ENCODE measurements at places on chromosomes 6 and 20.
A peak's percentile ranks its signal among the peaks of the same experiment; 100 is the strongest.

- DNase-seq, result no peak
Observed at GRCh38 chr20:63652192-63652980, 838 bp downstream of the STMN3 start.

- no peak for DNase-seq
Observed at GRCh38 chr6:88339761-88340160, 173.6 kb upstream of the CNR1 start.

- peak; percentile 72 for DNase-seq
Observed at GRCh38 chr20:46568570-46569129, 18.2 kb upstream of the OCSTAMP start.

DNA sequence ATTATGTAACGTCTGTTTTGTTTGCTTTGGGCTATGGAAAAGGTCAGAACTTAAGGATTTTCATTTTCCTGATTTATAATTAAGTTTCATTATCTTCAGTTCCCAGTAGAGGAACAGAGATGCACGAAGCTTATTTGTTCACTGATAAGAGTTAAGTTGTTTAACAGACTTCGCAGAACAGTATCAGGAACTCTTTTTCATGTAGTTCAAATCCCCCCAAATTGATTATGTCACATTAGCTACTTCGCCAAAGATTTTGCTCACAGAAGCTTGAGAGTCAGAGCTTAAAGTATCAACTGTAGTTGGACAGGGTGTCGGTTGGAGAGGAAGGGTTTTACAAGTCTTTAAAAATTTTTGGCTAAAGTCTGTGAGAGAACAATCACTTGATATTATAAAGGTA lies 43.4 kb downstream of the ZHX3 start:
- no peak for DNase-seq

- no peak for DNase-seq
Observed at GRCh38 chr6:16514249-16514648, 247.0 kb downstream of the ATXN1 start.

DNA sequence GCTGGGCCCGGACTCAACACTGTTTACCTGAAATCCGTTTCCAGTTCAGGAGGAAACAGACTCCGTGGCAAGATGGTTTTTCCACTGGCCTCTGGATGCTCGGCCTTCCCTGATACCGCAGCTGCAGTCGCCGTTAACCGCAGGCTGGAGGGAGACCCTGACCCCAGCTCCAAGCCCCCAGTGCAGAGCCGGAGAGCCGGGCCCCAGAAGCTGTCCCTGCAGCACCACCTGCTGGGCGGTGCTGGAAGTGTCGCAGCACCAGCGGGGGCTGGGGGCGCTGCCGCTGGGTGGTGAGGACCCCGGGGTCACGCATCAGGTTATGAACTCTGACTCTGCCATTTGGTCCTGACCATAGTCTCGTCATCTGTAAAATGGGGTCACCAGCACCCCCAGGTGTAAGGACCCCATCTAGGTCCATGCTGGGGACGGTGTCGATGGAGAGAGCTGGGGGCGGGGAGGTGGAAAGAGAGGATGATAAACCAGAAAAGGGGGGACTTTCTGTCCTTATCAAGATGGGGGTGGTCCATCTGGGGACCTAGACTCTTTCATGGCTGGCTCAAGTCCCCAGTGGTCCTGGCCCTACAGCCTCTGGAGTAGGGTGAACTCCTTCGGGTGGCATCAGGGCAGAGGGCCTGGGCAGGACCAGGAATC lies 20.8 kb upstream of the CHRNA4 start:
- no peak for DNase-seq

DNA sequence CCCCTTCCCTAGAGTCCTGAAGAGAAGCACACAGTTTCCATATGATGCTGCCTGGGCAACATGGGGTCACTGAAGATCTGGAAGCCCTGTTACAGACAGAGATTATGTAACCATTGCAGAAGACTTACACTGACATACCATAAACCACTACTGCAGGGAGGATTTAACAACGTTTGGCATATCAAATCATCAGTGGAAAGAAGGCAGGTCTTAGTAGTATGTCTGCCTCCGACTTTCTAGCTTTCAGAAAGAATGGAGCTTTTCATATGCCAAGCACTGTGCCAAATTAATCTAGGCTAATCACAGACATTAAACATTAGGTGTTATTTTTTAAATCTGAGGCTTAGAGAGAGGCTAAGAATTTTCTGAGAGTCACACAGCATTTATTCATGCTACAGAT lies 144.3 kb downstream of the ADGRB3 start:
- no peak for DNase-seq

Data from amygdala (tissue), 56 donors.